ENCODE measurements at places on chromosomes 1 and 21.

- peak; percentile 62 for DNase-seq
Measured at GRCh38 chr1:10510520-10511493, 36.1 kb downstream of the PEX14 start.

DNA sequence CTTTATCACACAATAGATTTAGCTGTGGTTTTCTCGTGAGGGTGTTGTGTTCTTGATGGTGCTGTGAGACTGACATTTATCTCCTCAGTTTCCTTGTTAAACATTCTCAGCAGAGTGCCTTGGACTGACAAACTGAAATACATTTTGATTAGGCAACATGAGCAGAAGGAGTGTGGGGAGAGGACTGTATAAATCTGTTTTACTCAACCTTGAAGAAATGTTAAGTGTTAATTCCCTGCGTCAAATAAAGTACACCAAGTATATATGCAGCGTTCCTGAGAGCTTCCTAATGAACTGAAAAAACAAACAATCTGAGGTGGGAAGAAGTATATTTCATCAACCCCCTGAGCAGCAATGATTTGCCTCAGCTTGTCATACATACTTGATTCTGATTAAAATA, 540.3 kb upstream of the B3GALT2 start:
- no peak for DNase-seq

DNA sequence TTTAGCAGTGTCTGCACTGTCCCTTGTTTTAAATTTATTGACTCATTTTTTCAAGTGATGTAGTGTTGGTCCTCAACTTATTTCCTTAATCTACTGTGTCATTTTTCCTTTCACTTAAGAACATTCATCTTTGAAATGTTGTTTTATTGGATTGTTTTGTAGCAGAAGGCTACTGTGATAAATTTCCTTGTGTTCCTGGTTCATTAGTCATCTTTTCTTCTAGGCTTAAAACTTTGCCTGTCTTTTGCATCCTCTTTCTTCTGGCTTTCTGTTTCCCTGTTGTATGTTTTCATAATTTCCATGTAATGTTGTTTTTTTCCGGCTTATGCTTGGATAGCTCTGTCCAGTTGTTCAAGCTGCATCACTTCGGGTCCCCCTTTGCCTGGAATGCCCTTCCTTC, 61.9 kb downstream of the UBE2T start:
- no peak for DNase-seq

GRCh38 chr1:194309269-194309668, 1122.9 kb upstream of the B3GALT2 start:
- no peak for DNase-seq

DNA sequence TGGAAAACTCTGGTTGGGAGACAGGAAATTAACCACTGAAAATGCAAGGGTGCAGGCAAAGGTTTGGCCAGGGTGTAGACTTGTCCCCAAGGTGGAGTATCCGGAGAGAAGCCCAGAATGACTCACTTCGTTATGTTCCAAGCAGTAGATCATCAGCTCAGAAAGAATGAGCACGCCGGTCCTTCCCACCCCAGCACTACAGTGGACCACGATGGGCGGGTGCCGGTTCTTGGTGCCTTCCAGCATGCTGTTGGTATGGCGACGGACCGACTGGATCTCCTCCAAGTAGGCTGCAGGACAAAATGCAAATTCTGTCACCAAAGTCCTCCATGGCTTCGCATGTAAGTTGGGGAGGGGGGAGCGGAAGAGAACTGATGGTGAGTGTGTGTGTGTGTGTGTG, 83.4 kb downstream of the SMYD2 start:
- DNase-seq, result no peak

- DNase-seq, result no peak
Measured at GRCh38 chr1:57133686-57134085, 167.9 kb upstream of the C8B start.

- no peak for DNase-seq
Measured at GRCh38 chr1:237568955-237569354, 321.8 kb downstream of the ZP4 start.

GRCh38 chr1:71276466-71276865, 195.6 kb upstream of the ZRANB2 start:
- no peak for DNase-seq

DNA sequence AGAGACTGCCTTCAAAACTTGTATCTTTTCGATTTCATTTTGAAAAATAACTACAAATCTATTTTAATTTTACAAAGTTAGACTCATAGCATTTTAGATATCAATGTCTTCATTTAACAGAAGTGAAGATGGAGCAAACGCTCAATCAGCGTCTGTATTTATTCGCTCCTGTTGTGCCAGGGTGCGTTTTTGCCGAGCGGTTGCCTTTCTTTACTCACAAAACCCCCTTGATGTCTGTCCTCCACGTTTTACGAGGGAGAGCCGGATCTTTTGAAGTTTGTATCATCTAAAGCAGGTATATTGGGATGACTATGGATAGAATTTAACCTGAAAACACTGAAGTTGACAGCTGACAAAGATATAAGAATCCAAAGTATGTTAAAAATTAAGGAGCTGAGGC, 44.6 kb downstream of the MRPL39 start:
- no peak for DNase-seq

DNA sequence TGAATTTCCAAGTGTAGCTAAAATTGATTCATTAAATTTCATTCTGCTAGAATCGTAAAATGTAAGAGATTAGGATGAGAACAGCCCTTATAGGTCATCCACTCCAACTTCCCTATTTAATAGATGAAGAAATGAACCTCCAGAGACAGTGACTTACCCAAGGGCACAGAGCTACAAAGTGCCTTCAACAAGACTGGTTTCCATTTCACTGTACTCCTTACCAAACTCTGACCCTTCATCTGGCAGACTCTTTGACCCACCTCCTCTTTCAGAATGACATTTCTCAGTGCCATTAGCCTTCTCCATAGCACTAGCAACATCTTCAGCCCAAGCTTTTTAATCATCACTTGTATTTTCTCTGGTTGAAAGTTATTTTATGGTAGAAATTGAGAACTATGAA, 161.3 kb downstream of the NEK7 start:
- no peak for DNase-seq

GRCh38 chr1:36321119-36321951, 2.1 kb downstream of the EVA1B start:
- DNase-seq, result no peak

GRCh38 chr1:61490924-61491323, 234.0 kb downstream of the TM2D1 start:
- DNase-seq, result no peak

- no peak for DNase-seq
Measured at GRCh38 chr1:166980383-166980782, 5.0 kb upstream of the ILDR2 start.

DNA sequence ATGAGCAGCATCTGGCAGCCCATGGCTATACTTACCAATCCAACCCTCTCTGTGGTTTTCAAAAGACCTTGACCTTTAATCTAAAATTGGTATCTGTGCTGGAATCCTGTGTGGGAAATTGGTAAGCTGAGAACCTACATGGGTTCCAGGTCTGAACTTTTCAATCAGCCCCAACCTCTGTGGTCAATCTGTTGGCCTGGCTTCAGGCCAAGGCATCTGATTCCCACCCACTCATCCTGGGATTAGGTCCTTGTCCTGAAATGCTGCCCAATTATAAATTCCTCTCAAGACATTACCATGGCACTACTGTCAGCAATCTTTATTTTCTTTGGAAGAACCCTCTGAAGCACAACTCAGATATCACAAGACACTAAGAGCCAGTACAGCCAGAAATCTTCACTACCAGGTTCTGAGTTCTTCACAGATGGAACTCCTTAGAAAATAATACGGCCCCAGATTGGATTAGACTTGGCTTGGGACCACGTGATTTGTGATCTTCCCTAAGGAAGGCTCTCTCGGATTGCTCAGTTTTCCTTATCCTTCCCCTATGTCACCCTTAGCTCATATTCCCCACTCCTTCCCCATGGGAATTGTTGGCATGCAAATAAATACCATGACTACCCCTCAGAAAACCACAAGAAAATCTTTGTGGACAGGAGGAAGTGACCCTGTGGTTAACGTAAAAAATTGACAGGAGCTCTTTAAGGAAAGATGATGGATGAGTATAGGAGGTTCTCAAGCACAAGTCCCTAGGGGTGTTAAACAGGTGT, 207.9 kb upstream of the ST6GALNAC5 start:
- no peak for DNase-seq

DNA sequence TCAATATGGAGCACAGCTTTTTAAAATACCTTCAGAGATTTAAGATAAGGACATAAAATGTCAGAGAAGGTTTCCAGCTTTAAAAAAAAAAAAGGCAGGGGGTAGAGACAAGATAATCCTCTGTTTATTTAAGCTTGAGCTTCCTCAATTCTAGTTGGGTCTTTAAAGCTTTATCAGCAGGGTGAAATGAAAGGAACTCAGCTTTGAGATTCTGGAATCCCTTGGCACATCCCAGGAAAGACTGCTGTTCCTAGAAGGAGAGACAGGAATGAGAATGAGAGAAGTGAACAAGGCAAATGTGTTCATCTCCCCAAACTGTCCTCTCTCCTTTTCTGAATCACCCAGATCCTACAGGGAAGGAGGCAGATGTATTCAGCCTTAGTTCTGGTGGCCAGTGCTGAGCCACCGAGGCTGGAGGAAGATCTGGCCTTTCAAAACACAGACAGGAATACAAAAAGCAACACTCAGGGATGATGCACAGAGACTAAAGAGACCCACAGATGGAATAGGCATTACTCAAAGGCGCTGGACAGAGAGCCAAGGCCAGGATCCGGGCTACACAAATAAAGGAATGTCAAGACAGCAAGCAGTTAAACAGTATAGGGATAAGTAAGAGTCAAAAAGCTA, 385.8 kb upstream of the DUSP10 start:
- no peak for DNase-seq

GRCh38 chr1:227661495-227661894, 73.6 kb downstream of the JMJD4 start:
- no peak for DNase-seq

DNA sequence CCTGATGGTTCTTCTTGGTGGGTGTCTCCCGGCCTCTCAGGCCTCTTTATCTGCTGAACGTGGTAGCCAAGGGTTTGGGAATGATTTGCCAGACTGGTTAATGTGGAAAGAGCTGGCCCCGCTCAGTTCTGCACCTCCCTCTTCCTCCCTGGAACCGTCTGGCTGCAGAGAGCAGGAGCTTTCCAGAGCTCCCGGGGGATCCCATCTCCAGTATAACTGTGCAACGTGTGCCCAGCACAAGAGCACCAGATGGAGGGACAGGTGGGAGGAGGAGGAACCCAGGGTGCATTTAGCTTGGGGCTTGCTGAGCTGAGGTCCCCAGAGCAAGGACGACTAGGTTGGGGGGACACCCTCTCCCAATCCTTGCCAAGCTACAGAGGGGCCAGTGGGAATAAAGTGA, 5.0 kb downstream of the TFF1 start:
- no peak for DNase-seq

- DNase-seq, result no peak
Measured at GRCh38 chr1:198373376-198373775, 167.1 kb downstream of the ATP6V1G3 start.

DNA sequence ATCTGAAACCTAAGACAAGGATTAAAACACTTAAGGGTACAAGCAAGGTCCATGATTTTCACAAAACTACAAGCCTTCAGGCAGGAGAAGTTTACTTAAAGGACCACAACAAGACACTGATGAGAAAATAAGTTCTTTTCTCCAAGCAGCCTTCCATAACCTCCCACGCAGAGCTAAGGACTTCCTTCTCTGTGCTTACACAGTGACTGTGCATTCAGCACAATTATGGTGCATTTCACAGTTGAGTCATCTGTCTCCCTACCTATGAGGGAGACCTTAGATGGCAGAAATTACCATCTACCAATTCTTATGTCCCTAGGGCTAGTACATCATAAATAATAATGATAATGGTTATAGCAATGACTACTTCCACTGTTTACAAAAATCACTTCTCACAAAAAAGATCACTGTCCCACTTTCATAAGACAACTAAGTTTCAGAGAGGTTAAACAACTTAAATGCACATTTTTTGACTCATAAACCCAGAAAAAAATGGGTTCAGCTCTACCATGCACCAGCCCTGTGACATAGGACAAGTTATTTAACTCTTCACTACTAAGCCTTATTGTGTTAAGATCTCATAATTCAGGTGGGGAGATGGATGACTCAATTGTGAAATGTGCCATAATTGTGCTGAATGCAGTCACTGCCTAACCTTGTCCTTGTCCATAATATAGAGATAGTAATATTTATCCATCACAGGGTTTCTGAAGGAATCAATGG, 45.3 kb downstream of the TARBP1 start:
- DNase-seq, result no peak

- DNase-seq, result no peak
Measured at GRCh38 chr1:43688594-43689000, 18.7 kb upstream of the ST3GAL3 start.

- no peak for DNase-seq
Measured at GRCh38 chr1:151143057-151143435, 3.4 kb downstream of the SEMA6C start.

DNA sequence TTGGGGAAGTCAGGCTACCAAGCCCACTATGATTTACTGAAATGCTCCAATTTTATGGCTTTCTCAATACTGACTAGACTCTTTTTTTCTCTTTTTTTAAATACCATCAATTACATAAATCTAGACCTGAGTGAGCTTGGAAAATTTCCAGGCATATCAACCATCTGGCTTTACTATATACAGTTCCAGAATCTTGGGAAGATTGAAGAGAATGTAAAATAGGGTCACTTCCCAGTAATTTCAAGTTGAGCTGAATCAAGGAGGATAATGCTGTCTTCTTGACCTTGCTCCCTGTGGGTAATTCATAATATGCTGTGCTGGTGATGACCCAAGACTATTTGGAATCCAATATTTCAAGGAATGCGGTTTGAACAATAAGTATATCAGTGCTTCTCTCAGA, 108.1 kb downstream of the MAP3K21 start:
- DNase-seq, result no peak

DNA sequence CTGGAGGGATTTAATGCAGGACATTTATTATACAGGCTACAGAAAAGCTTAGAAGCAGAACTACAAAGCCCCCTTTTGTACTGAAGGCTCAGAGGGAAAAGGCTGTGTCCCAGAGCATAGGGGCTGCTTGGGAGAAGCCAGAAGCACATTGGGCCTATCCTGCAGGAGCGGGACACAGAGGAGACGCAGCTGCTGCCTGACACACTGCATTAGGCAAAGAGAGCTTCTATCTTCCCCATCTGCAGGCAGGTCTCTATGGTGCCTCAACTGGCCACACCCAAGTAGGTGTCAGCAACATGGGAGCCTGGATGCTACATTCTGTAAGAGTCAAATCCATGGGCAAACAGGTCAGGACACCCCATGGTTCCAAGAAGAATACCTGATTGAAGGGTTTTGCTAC, 595.9 kb downstream of the AJAP1 start:
- no peak for DNase-seq

- no peak for DNase-seq
Measured at GRCh38 chr1:20233394-20233793, 47.1 kb upstream of the PLA2G2C start.

GRCh38 chr1:64163970-64164369, 39.5 kb upstream of the UBE2U start:
- DNase-seq, result no peak
